Stimulated activated effector memory CD8-positive, alpha-beta T cell treated with anti-CD3 and anti-CD28 coated beads, Interleukin-12 subunit alpha, Interleukin-12 subunit beta, amount 100 ng/mL, for 72 hours (primary cell): ENCODE measurements at places on chromosomes 11 and 22.

DNA sequence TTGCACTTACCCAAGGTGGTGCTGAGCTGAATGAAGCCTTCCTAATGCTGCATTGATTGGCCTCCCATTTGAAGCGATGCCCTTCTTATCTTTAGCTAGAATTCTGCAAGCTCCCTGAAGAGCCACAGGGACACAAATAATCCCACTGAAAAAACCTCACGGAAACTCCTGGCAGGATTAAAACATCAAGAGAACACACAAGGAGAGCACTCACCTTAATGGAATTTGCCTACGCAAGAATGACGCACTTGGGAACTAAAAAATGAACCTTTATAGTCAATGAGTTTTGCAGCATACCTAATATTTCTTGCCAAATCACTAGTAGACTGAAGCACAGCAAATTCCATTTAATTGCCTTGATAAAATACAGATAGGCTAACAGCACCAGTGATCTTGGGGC is 232.8 kb upstream of the UBASH3B start:
- no peak for DNase-seq

DNA sequence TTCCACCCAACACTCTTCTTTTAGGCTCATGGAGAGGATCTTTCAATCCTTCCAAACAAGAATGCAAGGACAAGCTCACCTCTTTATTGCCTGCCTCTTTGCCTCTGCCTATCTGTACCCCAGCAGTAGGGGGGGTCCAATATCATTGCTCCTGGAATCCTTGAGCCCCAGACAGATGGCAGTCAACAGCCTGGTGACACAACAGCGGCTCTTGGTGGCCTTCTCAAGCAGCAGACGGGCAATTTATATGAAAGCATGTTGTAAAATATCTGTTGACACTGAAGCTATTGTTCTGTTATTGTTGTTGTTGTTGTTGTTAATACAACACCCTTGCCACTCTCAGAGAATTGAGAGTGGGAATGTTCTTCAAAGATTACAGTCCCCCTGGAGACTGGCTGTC is 480.0 kb upstream of the CADM1 start:
- no peak for DNase-seq

DNA sequence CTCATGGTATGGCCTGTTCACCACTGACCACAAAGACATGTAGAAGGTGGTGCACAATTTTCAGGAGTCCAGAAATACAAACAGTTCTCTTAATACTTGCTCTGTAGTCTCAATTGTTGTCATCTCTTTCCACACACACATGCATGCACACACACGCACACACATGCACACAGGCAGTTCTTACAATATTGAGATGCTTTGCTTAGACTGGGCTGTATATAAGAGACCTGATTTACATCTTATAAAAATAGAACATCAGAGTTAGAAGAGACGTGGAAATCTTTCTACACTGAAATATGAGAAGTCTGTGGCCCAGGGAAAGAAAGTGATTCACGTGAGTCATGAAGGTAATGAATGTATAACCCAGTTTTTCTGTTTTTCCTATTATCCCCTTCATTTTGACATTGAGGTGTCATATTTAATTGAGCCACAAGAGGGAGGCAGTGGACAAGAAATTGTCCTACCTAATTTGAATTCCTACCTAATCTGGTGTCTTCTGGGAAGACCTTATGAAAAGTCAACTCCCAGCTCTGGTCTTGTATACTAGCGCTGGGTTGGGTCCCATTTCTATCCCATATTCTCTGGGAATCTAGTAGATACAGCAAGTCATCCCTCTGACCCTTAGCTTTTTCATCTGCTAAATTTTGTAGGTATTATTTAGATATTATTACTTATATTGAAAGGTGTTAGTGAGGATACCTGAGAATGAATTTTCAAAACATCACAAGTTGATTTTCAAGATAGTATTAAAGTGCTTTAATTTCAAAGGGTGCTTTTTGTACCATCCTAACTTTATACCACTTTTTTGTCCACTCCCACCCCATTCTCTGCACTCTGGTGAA is 14.9 kb upstream of the MS4A4A start:
- no peak for DNase-seq

DNA sequence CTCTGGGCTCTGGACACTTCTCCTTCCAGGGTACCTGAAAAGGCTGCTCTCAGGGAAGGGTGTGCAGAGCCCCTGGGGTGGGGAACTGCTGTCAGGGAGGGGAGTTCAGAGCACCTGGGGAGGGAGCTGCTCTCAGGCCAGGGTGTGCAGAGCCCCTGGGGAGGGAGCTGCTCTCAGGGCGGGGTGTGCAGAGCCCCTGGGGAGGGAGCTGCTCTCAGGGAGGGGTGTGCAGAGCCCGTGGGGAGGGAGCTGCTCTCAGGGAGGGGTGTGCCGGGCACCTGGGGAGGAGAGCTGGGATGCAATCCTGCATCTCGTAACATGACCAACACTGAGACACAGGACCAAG is 764.2 kb downstream of the BRD1 start:
- DNase-seq, result no peak

DNA sequence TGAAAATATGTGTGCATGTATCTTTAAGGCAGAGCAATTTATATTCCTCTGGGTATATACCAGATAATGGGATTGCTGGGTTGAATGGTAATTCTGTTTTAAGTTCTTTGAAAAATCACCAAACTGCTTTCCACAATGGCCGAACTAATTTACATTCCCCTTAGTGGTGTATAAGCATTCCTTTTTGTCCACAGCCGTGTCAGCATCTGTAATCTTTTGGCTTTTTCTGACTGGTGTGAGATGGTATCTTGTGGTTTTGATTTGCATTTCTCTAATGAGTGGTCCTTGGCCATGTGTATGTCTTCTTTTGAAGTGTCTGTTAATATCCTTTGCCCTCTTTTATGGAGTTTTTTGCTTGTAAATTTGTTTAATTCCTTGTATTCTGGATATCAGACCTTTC is 24.3 kb downstream of the CCDC15 start:
- DNase-seq, result no peak

DNA sequence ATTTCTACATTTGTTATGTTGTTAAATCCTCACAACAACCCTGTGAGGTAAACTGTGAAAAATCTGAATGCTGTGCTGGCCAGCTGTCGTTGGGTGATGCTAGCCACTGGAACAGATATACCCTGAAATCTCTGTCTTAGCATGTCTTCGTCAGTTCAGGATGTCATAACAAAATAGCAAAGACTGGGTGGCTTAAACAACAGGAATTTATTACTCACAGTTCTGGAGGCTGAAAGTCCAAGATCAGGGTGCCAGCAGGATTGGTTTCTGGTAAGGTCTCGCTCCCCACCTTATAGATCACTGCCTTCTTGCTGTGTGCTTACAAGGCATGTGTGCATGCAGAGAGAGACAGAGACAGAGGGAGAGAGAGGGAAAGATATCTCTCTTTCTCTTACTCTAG is 211.7 kb downstream of the C11orf91 start:
- no peak for DNase-seq

DNA sequence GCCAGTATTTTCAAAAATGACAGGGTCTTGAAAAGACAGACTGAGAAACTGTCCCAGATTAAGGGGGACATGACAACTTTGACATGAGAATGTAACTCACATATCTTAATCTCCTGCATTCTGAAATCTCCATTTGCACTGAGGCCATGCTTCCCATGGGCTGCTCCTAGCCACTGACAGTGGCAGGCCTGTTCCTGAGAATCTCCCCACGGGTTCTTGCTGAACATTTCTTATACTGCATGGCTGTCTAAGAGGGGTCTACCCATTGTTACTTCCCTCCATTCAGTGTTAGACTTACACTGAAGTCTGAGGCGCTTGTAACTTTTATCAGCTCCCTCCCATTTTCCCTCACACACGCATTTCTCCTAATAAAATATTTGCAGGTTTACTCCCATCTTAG is 1.5 kb downstream of the CEP295 start:
- no peak for DNase-seq

DNA sequence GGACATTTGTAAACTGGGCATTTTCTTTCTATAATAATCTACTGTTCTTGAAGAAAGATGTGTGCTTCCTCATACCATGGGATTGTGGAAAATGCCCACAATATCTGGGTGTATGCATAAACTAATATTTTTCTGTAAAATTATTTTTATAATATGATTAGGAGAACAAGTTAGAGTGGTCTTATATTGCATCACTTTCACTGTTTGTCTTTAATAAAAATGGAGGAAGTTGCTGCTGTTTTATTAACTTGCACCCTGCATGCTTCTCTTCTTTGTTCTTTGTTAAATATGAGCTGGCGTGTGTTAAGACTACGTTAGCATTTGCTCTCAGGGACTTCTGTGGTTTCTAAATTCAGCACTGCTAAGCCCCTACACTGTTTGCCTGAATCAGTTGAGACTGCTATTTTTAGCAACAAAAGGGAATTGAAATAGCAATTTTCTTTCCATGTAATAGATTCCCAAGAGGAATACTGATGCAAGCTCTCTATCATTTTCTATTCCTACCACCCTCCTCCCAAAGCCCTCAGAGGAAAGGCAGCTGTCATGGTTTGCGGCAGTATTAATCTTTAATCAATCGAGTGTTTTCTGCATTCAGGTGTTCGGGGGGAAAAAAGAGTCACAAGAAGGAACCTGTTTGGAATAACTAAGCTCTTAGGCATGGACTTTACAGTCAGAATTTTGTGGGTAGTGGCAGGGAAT is 56.1 kb downstream of the HSD17B12 start:
- DNase-seq, result no peak

GRCh38 chr11:37857726-37858125 is 1259.7 kb upstream of the RAG2 start:
- no peak for DNase-seq

DNA sequence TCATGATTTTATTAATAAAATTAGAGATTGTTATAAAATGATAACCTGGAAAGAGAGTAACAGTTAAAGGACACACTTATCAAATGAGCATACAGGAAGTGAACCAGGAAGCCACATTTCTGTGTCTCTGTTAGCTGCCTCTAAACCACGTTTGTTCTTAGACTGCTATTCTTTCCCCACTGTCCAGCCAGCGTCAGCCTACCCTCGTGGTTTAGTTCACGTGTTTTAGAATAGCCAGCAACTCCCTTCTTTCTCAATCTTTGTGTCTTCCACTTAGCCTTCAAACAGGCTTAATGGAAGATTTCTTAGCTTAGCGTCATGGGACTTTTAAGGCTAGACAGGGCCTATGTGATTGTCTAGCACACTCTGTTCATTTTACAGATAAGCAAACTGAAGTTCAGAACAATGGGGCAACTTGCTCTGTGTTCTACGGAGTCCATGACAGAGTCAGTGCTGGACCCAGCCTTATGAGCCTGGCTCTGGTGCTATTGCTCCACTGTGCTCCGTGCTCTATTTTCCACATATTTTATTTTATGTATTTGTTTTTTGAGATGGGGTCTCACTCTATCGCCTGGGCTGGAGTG is 27.2 kb downstream of the GRAMD1B start:
- no peak for DNase-seq

DNA sequence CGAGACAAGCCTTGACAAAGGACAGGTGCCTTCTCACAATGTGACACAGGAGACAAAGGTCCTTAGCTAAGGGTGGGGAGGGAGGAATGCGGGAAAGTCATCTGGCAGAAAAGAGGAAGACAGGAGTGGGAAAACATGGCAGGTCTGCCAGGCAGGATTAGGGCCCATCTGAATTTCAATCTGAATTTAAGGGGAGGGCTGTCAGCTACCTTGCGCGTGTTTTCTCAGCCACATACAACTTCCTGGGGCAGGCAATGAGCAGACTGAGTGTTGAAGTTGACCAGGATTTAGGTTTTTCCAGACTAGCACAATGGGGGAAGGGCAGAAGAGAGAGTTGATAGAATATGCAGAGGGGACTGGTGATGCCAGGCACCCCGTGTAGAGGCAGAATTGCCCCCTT is 66.7 kb upstream of the LARGE1 start:
- DNase-seq, result no peak

DNA sequence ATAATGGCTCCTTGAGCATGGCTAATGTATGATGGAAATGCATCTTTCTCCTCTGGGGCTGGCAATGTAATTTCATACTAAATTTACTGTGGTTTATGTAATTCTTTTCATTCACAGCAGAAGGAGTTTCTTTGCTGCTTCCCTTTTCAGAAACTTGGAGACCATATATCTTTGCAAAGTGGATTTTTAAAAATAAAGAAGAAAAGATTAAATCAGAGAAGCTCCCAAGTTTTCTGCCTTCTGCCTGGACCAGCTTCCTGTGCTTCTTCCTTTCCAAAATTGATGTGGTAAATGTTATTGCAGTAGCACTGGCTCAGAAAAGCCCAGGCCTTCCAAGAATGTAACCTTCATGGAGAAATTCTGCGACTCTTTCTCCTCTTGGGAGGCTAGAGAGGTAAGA is 300.1 kb upstream of the NCAM1 start:
- DNase-seq, result no peak

GRCh38 chr11:61256710-61257482 is 15.9 kb downstream of the PGA5 start:
- DNase-seq, result no peak

DNA sequence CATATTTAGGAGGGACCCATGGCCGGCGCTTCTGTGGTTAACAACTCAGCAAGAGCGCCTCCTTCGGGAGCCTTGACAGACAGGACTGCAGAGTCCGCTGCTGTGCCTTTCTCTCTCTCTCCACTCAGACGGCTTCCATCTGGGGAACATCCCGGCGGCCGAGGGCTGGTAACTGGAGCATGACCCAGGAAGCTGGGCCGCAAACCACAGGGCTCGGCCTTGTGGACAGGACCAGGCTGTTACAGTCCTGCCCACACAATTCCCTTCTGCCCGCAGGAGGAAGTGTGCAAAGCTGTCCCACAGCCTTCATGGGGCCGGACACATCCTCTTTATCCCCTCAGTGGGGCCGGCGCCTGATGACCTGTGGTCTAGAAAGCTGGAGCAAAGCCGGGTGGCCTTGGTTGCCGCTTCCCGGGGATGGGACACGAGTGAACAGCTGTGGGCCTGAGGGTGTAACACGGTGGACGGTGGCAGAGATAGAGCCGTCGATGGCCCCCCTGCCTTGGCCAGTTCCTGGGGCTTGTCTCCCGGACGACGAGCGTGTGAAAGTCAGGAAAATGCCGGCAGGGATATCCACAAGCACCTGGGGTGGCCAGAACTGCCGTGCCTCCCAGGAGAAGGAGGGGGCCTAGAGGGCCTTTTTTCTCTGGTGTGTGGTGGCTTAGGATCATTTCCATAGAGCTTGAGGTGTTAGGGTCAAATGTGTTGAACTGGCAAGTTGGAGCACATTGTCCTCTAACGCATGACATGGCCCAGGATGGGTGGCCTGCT is 50.1 kb downstream of the FBLN1 start:
- no peak for DNase-seq

DNA sequence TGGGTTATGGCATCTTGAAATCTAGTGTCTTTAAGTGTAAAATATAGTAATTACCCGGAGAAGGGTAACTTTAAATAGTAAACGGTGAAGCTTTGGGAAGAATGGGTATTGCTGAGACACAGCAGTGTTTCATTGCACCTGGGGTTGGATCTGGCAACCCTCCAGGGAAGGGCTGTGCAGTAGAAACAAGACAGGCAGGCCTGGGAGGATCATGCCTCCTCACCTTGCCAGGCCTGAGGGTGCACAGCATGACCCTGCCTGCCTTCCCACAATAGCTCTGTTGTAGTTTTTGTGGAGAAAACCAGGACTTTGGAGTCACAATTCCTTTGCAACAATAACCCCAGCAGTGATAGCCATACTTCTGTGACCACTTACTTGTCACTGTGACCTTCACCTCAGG is 64.6 kb upstream of the ADSL start:
- no peak for DNase-seq
